ENCODE measurements at places on chromosomes 5 and 9.

DNA sequence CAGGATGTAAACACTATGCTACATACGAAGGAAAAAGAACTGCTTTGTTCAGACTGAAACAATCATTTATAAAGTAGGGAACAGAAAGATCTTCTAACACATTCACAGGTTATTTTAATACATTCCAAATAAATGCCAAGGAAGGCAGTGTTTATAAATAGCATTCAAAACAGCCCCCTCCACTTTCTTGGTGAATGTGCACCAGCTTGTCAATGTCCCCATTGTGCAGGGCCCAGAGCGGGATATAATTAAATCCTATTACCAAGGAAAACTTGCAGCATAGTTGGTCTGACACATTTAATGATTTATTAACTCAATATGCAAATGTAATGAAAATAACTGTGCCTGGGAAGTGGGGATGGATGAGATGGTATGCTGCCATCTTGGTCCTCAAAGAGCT, 135.9 kb upstream of the RAD23B start:
- DNase-seq = no peak

DNA sequence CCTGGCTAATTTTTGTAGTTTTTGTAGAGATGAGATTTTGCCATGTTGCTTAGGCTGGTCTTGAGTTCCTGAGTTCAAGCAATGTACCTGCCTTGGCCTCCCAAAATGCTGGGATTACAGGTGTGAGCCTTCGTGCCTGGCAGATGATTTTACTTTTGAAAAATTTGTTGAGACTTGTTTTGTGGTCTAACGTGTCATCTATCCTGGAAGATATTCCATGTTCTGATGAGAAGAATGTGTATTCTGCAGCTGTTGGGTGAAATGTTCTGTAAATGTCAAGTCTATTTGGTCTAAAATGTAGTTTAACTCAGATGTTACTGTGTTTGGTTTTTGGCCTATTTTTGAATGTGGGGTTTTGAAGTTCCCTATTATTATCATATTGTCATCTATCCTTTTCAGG, 145.6 kb downstream of the XRCC4 start:
- DNase-seq = no peak

DNA sequence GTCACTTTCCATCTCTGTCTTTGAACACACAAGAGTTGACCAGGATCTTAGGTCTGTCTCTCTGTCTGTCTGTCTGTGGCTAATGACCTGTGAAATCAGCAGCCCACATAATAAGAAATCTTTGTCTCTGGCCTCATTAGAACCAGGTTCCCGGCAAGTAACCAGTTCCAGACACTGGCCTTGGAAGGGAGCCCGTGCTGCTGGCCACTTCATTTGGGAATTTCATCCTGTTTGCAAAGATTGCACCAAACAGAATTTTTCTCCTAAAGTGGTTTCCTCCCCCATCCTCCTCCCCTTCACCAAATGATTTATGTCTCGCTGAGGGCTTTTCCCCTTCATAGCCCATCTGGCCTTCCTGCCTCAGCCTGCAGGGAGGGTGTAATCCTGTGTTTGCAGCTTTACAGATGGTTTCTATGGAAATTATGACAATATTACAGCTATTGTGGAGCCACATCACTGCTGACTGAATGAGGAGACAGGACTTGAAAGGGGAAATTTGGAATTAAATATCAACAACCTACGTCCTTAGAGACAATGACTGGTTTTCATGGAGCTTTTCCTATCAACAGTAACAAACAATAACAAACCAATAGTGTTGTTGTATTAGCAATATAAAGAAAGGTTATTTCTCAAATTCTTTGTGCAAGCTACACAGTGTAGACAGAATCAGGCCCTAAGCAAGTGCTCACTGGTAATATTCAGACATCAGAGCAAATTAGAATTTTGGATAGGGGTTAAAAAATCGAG, 25.7 kb downstream of the DPYSL3 start:
- DNase-seq = no peak

DNA sequence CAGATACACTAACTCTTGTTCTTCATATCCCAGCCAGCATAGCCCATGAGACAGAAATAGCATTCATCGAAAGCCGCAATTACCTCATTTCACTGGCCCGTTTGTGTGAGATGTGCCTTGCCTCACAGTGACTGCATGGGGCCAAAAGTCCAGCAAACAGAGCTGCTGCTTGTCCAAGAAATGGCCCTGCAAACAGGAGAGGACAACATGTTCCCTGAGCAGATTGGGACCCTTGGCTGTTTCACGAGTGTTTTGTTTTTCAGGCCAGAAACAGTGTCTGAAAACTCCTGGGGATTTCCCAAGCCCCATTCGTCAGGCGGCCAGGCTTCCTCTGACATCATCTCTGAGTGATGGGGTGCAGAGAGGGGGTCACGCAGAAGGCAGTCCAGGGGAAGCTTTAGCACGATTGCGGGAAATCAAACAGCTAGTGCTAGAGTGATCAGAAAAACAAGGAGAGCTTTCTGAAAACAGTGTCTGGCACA, 503.6 kb upstream of the PAPPA start:
- no peak for DNase-seq

- no peak for DNase-seq
Observed at GRCh38 chr9:134057307-134057657, 10.5 kb downstream of the BRD3 start.

DNA sequence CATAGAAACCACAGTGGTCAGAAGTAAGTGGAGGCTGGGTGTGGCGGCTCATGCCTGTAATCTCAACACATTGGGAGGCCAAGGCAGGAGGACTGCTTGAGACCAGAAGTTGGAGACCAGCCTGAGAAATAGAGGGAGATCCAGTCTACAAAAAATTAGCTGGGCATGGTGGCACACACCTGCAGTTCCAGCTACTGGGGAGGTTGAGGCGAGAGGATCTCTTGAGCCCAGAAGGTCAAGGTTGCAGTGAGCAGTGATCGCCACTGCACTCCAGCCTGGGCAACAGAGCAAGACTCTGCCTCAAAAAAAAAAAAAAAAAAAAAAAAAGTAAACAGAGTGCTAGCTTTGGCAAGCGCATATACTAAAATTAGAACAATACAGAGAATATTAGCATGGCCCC, 24.6 kb downstream of the AK8 start:
- no peak for DNase-seq

DNA sequence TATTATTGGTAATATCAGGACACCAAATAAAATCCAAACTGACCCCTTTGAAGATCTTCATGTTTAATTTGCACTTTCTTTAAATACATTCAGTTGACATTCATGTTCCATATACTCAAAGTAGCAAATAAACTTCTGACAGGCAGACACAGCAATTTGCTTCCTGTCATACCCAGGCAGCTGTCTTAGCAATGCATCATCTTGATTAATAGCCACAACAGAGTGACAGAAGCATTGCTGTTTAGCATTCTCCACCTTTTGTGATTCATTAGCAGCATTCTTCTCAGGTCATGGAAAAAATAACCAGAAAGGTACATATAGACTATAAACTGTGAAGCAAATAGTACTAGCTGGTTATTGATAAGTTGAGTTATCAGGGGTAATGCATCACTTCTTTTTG, 366.8 kb downstream of the CYLC2 start:
- no peak for DNase-seq

GRCh38 chr5:33341351-33341750, 99.4 kb upstream of the TARS1 start:
- no peak for DNase-seq

- DNase-seq = no peak
Observed at GRCh38 chr9:12956805-12957204, 182.0 kb downstream of the LURAP1L start.

DNA sequence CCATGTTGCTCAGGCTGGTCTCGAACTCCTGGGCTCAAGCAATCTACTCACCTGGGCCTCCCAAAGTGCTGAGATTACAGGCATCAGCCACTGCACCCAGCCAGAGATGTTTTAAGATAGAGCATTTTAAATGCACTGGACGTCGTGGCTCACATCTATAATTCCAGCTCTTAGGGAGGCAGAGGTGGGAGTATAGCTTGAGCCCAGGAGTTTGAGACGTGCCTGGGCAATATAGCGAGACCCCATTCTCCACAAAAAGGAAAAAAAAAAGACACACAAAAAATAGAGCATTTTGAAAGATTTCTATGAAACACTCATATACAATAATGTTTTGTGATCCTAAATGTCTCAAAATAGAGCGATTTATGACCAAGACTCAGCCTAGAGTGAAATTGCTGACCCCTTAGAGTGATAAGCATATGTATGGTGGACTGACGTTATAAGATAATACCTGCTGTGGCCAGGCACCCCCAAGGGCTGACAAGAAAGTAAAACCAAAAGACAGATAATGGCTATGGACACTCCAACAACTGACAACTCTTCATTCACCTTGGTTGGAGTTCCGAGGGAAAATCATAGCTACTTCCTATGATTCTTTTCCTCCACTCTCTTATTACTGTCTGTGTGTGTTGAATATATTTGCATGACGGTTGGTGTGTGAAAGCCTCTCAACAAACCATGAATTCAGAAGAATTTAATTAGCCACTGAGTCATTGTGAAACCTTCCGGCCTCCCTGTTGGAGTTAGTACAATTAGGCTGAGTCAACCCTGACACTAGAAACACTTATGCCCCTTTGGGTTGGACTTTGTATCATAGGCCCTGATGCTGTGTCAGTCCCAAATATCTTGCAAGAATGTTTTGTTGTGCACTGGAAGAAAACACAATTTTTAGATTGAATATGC, 526.5 kb upstream of the NUDT12 start:
- no peak for DNase-seq

DNA sequence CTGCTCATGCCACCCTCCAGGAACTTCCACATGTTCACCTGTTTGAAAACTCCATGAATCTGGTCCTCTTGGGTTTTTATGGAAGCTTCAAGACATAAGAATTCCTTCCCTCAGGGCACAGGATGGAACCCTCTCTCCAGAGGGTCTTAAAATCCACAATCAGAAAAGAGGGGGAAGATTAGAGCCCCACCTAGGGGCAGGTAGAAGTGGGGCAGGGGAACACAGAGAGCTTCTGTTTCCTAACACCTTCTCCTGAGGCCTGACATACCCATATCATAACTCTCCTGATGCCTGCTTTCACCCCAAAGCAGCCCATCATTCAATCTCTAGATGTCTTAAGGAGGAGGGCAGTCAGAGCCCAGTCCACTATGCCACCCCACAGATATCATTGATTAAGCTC, 1087.7 kb upstream of the ARRDC3 start:
- DNase-seq = no peak

DNA sequence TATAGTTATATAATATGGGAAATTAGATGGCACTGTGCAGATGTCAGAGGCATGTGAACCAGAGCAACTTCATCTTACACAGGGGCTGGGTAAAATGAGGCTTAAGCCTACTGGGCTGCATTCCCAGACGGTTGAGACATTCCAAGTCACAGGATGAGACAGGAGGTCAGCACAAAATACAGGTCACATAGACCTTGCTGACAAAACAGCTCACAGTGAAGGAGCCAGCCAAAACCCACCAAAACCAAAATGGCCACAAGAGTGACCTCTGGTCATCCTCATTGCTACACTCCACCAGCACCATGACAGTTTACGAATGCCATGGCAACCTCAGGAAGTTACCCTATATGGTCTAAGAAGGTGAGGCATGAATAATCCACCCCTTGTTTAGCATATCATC, 479.4 kb downstream of the TLR4 start:
- no peak for DNase-seq

GRCh38 chr5:127072861-127073846, at the start of gene C5orf63:
C5orf63 (minus strand) TSS chr5:127073502; CDS start chr5:127058995, 14,507 bp downstream.
- peak; percentile 77 for DNase-seq
